ENCODE measurements at places on chromosomes 12 and 14. TPM values are rescaled to one million over a fixed set of nuclear protein-coding genes. Genes with fewer than 3 reads are reported as not detected.

DNA sequence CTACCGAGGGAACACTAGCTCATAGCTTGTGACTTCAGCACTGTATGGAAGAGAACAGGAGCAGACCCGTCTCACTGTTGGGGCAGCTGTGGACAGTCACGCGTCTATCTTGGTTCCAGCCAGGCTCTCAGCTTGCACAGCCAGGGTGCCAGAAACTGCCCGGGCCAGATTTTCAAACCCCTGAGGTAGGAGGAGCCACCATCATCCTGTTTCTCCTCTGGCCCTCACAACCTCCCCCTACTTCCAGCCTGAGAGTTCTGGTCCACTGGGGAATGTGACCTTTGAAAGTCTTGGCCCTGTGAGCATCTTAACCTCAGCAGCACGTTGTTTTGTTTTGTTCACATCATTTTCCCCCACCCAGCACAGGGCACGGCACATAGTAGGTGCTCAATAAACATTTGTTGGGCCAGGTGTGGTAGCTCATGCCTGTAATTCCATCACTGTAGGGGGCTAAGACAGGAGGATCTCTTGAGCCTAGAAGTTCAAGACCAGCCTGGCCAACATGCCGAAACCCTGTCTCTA, 50.4 kb downstream of the PSMA6 start:
- peak overlapping the region; percentile 98 for H3K27ac ChIP-seq
- no peaks in the 10 kb centered on the region for H3K36me3 ChIP-seq
- H3K4me3 ChIP-seq: peak overlapping the region; percentile 53
- no peak for DNase-seq
- H3K4me1 ChIP-seq: peaks cover 24% of the 10 kb centered on the region

GRCh38 chr14:51448831-51449670, 202.7 kb upstream of the FRMD6 start:
- DNase-seq: no peak
- no peaks in the 10 kb centered on the region for H3K4me1 ChIP-seq
- H3K27me3 ChIP-seq: no peaks in the 10 kb centered on the region
- H3K4me3 ChIP-seq: no peak overlapping the region
- H3K36me3 ChIP-seq: no peaks in the 10 kb centered on the region
- no peak overlapping the region for H3K27ac ChIP-seq

- H3K27ac ChIP-seq: no peak overlapping the region
- H3K36me3 ChIP-seq: no peaks in the 10 kb centered on the region
- peaks cover 19% of the 10 kb centered on the region for H3K4me1 ChIP-seq
- H3K27me3 ChIP-seq: no peaks in the 10 kb centered on the region
Observed at GRCh38 chr12:93889516-93890212, 212.5 kb downstream of the CRADD start.

- H3K4me3 ChIP-seq: no peak overlapping the region
- no peak for DNase-seq
- H3K36me3 ChIP-seq: no peaks in the 10 kb centered on the region
- no peak overlapping the region for H3K27ac ChIP-seq
- no peaks in the 10 kb centered on the region for H3K4me1 ChIP-seq
Observed at GRCh38 chr12:69044887-69045286, 111.9 kb upstream of the CPM start.

DNA sequence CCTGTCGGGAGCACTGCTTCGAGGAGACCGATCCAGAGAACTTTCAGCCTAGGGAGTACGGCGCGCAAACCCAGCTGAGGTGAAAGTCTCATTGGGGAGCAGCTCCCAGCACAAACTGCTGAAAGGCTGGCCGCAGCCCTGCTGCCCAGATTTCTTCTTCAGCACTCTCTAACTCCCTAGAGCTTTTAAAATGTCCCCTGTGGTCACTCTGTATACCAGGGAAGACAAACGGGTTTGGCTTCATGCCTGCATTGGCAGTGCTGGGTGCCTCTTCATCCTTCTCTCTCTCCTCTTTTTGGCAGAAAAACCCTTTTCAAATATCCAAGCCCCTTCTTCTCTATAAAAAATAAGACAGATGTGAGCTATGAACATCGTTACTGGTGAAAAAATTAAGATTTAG, 34.9 kb downstream of the BBS10 start:
- no peaks in the 10 kb centered on the region for H3K36me3 ChIP-seq
- no peak overlapping the region for H3K27ac ChIP-seq
- no peaks in the 10 kb centered on the region for H3K27me3 ChIP-seq
- DNase-seq: no peak

GRCh38 chr14:99730876-99731546, 46.9 kb downstream of the CYP46A1 start:
- no peaks in the 10 kb centered on the region for H3K36me3 ChIP-seq
- peaks cover 24% of the 10 kb centered on the region for H3K4me1 ChIP-seq
- no peak overlapping the region for H3K27ac ChIP-seq

The NYNRIN gene
- 0.87 TPM for total RNA-seq

The KLHDC2 gene
- 82.4 TPM for total RNA-seq

The TMEM117 gene
- total RNA-seq: 6.1 TPM

The GLT1D1 gene
- total RNA-seq: 1.0 TPM

All from gastrocnemius medialis (tissue), 4 donors.